ENCODE measurements at places on chromosomes 6 and 20.
A peak's percentile ranks its signal among the peaks of the same experiment; 100 is the strongest.

GRCh38 chr6:155701342-155701741, 245.7 kb upstream of the NOX3 start:
- no peak for DNase-seq

- DNase-seq: no peak
These were observed 214.5 kb downstream of the BCKDHB start for GRCh38 chr6:80321011-80321410.

DNA sequence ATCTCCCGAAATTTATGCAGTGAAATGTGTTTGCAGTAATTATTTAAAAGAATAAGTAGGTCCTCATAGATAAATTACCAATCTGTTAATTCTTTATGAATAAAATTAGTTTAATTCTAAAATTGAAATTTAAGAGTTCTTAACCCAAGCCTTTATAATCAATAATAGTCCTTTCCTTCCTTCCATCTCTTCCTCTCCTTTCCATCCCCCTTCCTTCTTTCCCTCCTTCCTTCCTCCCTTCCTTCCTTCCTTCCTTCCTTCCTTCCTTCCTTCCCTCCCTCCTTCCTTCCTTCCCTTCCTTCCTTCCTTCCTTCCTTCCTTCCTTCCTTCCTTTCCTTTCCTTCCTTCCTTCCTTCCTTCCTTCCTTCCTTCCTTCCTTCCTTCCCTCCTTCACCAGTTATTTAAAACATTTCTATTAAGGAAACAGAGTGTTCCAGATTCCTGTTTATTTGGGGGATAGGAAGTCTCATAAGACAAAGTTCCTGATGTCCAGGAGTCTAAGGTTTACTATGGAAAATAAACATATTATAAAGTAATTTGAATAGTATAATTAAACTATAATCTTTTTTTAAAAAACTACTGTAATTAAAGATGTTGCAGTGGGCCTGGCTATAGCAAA, 285.3 kb upstream of the NOX3 start:
- no peak for DNase-seq

DNA sequence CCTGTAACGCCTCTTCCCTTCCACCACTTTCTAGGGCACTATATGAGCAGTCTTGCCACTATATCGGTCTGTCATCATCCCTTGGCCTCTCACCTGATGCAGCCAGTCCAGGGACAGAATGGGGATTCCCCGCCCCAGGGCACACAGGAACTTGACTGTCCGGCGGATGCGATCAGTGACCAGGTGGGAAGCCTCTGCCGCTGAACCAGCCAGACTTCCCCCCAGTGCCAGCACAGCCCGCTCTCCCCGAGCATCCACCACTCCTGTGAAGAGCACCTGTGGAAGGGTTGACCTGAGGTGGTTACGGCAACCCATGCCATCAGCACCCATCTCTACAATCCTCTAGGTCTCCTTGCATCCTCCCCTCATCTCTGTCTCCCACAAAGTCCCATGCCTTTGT, 12.2 kb upstream of the NRM start:
- no peak for DNase-seq

DNA sequence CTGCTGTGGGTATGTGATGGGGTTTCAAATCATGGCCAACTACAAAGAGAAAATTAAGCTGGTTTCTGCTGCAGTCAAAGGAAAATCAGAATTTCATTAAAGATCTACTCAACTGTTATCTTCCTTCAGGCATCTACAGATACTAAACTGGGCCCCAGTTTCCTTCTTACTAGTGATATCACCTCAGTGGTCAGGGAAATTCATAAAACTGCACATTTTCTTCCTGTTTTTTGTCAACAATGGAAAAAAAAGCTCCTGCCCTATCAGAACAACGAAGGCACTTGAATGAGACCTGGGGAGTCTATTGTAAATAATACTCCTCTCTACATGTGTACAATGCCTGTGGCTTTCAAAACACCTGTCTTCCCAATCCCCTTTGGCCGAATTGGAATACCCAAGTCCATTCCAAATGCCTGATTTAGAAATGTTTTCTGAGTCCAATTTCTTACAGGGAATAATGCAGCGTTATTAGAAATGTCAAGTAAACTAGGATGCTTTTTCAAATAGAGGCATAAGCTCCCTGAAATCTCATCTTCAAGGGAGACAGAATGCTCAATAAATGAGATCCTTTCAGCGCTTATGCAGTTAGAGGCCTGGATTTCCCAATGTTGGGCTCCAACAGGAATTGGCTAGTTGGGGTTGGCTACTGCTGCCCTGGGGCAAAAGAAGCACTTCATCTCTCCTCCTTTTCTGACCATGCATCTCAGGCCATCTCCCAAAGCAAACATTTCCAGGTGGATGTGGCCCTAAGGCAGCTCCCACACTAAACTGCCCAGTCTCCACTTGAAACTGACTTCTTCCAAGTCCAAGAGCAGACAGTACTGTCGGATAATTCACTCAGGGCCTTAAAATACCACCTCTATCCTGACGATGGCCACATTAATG, 143.3 kb downstream of the NFATC2 start:
- DNase-seq: no peak

DNA sequence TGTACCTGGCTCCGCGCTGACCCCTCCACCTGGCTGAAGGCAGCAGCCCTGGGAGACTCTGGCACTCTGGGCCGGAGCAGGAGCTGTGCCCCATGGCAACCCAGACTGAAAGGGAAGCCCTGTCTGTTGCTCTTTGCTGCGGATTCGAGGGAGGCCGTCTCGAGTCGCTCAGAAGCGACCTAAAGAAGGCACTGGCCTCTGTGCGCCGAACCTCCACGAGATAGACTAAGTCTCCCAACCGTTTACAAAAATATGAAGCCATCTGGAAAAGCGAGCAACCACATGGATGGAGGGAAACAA, 10.5 kb upstream of the TBX18 start:
- no peak for DNase-seq

- DNase-seq: no peak
These were observed 42.1 kb upstream of the BTN3A2 start for GRCh38 chr6:26322645-26323482.

DNA sequence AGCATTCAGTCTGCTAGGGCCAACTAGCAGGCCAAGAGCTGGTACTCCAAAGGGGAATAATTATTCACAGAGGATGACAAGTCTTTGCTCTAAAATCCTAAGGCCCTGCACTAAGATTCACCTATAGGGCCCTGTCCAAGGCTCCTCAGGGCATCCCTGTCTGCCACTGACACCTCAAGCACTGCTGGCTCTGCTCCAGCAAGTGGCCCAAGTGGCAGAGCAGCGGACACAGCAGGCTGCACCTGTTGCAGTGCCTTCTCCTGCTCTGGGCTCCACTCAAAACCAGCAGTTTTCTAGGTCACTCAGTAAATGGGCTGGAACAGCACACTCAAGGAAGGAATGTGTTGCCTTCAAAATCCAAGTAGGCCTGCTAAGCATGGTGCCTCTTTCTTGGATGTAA, 36.4 kb upstream of the SMOC2 start:
- DNase-seq: no peak

DNA sequence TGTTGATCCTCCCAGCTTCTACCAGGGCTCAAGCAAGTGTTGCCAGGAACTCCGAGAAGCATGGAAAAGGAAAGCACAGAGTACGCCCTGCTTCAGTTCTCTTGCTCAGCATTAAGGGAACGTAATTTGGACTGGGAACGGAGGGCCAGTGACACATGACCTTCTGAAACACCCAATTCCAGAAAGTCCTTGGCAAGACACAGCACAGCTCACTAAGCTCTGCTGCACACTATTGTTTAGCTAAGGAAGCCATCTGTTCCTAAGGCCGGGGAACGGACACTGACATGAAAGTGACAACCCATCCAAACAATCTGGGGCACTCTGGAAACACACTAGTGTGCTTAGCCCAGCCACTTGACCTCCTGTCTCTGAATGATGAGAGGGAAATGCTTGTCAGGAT, 56.9 kb upstream of the NXT1 start:
- DNase-seq: no peak

DNA sequence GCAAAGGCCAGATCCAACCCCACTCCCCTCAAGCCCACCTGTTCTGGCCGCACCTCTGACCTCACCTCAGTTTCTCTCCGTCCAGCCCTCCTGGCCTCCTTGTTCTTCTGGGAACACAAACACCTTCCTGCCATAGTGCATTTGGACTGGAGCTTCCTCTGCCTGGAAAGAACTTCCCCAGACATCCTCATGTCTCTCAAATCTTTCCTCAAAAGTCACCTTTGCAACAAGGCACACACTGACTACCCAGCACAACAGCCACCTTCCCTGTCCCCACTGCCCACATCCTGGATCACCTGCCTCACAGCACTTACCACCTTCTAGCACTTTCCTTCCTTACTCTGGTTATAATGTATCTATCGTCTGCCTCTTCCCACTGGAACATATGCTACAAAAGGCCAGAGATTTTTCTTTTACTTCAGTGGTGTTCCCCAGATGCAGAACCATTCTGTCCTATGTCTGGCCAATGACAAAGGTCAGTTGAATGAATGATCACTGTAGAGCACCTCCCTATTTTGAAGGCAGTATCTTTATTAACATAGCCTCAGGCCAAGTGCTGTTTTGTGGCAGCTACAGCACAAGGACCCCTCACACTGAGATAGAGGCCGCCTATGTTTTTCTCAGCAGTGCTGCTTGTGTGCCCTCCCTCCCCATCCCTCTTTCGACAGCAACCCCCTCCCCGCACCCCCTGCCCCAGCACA, 4.1 kb downstream of the HLA-B start:
- DNase-seq: no peak

DNA sequence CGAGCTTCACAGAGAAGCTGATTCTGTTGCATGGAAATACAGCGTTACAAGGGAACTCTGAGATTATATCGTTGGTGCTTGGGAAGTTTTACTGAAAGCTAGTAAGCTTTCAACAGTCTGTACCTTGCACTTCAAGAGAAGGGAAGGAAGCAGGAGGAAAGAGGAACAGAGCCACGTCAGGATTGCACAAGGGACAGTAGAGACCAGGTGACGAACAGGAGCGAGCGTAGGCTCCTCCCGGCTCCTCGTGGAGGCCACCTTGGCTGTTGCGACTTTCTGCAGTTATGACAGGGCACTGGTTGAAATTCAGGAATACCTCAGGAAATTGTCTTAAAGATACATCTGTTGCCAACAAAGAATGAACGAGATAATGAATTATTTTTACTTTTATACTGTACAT, 18.8 kb downstream of the RTF2 start:
- DNase-seq: no peak

DNA sequence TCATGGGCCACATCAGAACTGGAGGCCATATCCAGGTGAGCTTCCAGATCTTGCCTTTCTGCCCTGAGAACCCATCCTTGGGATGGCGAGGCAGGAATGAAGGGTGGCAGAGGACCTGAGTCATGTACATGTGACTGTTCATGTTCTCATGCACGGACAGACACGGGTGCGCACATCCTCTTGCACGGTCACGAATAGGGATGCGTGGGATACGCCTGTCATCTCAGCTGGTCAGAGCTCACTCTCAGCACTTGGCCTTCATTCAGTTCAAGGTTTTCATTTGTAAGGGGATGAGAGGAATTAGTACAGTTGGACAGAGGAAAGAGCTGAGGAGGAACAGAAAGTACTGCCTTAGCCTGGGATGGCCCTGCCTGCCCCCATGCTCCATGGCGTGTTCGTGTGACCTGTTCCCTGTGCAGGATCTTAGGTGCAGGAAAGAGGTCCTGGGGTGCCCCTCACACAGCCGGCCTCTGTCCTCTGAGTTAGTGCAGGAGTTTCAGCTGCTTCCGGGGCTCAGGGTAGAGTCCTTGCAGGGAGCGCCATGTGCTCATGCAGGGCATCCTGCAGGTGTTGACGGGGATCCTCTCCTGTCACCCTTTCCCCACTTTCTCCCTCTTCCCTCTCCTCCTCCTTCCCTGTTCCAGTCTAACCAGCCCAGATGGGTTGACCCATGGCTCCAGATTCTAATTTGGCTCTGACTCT, 173.4 kb downstream of the DTNBP1 start:
- no peak for DNase-seq

GRCh38 chr6:105591053-105591452, 188.2 kb upstream of the PREP start:
- no peak for DNase-seq

- peak; percentile 40 for DNase-seq
These were observed 120.8 kb downstream of the BACH2 start for GRCh38 chr6:90175627-90176538.

Measured in stimulated activated CD4-positive, alpha-beta T cell treated with anti-CD3 and anti-CD28 coated beads, TNF-alpha, amount 100 ng/mL, for 4 hours (primary cell).